ENCODE measurements at places on chromosomes 2 and 18.

GRCh38 chr2:203175371-203175770, 63.4 kb upstream of the CYP20A1 start:
- DNase-seq, result no peak

GRCh38 chr18:473802-474201, 26.7 kb downstream of the COLEC12 start:
- no peak for DNase-seq

DNA sequence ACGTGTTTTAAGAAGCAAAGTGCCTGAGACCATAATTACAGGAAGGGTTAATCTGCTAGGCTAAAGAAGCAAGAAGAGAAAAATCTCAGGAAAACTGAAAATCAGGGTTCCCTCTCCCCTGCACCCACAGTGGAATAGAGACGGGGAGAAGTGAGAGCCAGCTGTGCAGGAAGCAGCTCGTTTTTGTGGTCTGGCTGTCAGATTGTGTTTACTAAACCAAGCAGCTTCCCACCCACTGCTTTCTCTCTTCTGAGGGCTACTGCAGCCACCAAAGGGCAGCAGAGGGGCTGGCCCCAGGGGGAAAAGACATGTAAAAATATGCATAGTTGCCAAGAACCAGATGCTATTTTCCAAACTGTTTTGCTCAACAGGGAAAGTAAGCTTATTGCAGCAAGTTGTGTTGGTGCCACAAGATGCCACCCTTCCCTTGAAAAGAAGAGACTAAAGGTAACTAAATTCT, 72.6 kb upstream of the THUMPD2 start:
- DNase-seq, result peak; percentile 21

DNA sequence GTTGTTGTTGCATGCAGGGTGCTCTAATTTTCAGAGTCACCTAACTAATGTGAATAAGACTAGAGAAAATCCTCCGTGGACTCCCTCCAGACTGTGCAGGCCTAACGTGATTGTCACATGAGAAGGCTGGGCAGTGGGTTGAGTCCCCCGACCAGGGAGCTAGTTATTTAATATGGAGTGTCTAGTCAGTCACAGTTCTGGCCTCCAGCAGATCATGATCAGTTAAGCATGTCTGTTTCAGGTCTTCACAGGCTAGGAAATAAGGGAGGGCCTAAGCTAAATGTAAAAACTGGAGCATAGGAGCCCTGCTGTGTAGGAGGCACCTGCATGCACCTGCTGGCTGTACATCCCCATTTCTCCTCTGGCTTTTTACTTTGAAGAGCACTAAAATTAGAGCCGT, 86.8 kb downstream of the PRPF40A start:
- DNase-seq, result no peak

- DNase-seq, result no peak
Observed at GRCh38 chr2:7774481-7774880, 857.3 kb downstream of the RNF144A start.

GRCh38 chr2:37454851-37455762, 110.7 kb downstream of the QPCT start:
- DNase-seq, result no peak

DNA sequence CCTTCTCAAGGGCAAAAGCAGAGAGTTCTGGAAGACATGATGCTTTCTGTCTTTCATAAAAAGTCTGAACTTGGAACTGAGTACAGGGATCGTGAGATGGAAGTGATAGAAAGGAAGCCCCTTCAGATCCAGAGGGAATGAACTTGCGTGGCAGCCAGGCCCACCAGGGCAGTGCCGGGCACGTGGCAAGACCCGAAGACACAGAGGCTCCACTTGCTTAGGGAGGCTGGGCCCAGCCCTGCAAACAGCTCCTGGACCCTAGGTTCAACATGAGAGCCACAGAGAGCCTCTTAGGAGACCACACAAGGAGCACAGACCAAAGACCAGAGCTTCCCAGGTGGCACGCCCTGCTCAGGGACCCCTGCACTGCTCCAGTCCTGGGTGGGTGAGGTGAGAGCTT, 155.4 kb upstream of the SMIM21 start:
- DNase-seq, result no peak

- DNase-seq, result peak; percentile 70
Observed at GRCh38 chr2:164896634-164897355, 55.2 kb upstream of the COBLL1 start.

- DNase-seq, result no peak
Observed at GRCh38 chr2:196839574-196839973, 30.4 kb upstream of the C2orf66 start.

DNA sequence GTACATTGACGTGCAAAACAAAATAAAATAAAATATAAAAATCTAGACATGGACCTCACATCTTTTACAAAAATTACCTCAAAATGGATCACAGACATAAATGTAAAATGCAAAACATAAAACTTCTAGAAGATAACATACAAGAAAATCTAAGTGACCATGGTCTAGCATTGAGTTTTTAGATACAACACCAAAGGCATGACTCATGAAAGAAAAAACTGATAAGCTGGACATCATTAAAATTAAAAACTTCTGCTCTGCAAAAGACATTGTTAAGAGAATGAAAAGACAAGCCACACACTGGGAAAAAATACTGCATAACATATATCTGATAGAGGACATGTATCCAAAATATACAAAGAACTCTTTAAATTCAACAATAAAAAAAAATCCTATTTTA, 14.4 kb downstream of the MAP4K3 start:
- DNase-seq, result no peak

DNA sequence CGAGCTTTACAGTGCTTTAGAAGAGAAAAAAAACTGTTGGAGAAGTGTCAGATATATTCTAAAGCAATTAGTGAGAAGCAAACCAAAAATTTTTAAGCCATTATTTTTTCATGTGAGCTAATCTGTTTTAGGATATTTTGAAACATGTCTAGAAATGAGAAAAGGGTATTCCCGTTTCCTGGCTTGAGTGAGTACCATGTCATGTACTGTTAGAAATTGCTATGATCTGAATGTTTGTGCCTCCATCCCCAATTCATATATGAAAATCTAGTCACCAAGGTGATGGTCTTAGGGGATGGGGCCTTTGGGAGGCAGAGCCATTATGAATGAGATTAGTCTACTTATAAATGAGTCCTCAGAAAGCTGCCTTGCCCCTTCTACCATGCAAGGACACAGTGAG, 493.3 kb upstream of the GCFC2 start:
- no peak for DNase-seq

DNA sequence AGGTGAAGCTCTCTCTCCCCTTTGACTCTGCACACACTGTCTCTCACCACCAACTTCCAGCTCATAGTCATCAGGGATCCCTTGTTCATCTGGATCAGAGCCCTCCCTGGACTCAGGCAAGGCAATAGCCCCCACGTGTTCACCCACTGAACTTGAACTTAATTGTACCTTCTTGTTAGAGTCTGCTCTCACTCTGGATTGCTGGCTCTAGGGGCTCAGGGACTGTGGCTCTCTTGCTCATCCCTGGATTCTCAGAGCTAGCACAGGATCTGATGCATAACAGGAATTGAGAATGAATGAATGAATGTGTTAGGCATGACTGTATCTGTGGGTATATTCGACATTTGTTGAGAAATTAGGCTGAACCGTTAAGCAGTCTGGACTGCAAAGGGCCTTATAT, 16.7 kb upstream of the ASAP2 start:
- no peak for DNase-seq

GRCh38 chr18:54774423-54774822, 53.9 kb upstream of the RAB27B start:
- no peak for DNase-seq

DNA sequence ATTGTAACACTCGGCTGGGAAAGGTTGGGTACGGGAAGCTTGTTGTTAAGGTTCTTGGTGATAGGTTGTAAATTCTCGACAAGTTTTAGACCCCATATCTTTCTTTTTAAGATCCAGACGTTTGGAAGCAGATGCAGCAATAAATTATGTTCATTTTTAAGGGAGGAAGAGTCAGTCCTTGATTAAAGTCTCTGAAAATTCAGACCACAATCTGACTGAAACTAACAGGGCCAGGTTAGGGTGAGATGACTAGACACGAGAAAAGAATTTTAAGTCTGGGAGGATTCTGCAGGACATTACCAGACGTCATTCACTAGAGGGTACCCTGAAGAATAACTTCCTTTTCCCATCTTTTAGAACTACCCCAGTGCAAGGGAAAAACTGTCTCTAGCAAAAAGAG, 16.1 kb downstream of the WIPF1 start:
- no peak for DNase-seq

DNA sequence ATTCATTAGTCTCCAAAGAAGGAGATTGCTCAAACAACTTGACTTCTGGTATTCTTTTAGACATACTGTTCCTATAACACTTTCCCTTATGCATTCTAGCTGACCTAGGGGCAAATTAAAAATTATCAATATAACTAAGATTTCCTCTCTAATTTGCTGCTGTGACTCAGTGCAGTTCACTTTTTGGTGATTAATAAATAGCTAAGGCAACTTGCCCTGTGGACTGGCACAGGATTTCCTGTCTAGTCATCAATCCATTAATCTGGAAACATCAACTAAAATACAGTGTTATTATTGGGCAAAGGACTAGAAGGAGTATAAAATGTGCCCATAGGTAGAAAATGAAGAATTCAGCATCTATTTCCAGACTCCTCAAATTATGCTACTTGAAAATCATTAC, 83.5 kb upstream of the SERPINE2 start:
- no peak for DNase-seq

DNA sequence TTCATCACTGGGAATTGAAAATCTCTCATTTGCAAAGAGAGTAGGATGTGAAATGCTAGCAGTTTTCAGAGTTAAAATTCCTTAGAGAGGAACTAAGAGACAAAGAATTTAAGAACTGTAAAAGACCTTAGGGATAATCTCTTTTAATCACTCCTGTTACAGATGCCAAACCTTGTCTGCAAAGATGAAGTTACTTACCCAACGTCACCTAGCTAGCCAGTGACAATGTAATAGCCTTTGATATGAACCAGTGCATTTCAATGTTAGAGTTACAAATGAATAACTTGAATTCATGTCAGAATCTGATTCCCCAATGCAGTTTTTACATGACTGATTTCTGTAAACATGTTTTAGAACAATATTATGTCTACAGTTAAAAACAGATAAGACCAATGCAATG, 190.1 kb downstream of the LRP1B start:
- DNase-seq, result no peak

GRCh38 chr18:63980896-63981460, 11.1 kb downstream of the SERPINB8 start:
- DNase-seq, result peak; percentile 28

GRCh38 chr2:235623111-235623510, 129.3 kb downstream of the AGAP1 start:
- no peak for DNase-seq

DNA sequence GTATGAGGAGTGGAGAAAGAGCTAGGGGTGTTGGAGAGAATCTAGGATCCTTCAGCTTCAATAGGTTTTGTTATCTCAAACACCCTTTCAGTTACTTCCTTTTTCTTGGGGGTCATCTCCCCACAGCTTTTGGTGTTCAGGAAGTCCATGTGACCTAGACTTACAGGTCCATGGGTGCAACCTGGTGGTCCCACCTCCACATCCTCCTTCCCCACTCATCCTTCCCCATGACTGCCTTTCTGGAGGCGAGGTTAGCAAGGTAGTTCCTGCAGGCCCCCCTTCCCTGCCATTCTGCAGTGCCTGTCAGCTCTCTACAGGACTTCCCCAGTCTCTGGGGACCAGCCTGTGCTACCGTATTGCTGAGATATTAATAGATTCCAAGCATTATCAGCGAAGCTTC, 107.6 kb downstream of the TMEM17 start:
- no peak for DNase-seq

GRCh38 chr2:211408483-211408891, 852.1 kb downstream of the CPS1 start:
- DNase-seq, result no peak

Measured in suppressor macrophage treated with lipopolysaccharide for 1 hour (primary cell).